ENCODE measurements at places on chromosomes 7 and 10.

DNA sequence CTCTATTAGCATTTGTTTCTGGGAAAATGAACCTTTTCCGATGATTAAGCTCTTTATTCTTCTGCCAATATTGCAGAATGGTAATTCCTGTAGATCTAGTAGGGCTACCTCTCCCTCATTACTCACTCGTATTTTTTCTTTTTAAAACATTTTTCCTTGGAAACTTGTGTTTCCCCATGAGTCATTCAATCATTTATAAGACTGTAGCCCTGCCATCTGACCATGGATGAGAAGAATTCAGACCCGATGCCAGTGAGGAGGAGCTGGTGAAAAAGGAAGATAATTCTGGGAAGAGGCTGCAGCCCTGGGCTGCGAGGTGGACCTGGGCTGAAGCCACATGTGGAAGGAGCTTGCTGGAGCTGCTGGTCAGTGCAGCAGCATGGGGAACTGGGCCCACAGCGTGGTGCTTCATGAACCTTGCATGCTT, 242.8 kb downstream of the KLF6 start:
- no peak for DNase-seq

GRCh38 chr7:157654350-157654749, 317.5 kb downstream of the DNAJB6 start:
- DNase-seq = no peak

DNA sequence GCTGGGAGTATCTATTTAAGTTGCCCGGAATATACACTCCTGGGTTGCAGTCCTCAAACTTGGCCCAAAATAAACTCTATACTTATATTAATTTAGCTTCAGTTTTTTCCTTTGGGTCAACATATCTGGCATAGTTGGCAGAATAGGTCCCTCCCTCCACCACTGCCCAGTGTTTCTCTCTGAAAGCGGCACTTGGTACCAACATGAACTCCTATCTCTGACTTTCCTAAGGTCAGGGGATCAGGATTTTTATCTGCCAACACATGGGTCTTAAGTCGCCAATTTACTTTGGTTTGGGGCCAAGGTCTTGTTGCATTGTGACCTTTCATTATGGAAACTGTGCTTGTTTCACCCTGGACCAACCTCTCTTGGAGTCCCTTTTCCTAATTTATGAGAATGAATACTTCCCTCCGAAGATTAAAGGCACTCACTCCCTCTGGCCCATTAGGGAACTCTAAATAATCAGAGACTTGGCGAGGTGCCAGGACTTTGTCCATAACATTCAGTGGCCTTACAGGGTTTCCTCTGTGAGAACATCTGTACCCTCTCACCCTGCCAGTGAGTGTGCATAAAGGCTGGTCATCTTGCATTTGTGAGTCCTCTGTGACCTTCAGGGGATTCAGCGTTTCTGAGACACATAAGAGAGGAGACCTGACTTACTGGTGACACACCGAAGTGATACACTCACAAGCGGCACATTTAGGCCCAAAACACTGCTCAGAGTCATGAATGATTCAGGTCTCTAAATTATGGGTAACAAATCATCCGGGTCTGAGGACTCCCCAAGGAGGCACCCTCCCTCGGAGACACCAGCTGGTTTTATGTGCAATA, 19.7 kb upstream of the FKBP9 start:
- no peak for DNase-seq

DNA sequence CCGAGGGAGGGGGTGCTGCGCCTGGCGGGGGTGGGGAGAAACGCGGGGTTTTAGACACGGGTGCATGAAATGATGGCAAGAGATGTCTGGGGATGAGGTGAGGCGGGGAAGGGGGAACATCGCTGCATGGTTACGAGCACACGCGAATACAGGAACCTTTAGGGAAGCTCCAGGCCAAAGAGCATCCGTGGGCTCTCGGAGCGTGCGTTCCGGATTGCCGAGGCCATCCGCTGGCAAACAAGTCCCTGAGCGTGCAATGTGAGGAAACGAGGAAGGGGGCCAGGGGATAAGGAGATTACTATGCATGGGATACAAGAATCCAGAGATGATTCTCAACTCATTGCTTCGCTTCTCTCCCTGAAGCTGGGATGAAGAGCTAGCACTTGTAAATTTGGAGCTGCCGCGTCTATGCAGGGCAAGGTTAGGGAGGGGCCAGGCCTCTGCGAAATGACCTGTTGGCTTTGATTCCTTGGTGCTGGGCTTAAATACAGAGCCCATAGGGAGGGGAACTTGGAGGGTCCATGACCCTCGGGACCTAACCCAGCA, 520 bp upstream of the WNT2 start:
- DNase-seq = peak; percentile 18

DNA sequence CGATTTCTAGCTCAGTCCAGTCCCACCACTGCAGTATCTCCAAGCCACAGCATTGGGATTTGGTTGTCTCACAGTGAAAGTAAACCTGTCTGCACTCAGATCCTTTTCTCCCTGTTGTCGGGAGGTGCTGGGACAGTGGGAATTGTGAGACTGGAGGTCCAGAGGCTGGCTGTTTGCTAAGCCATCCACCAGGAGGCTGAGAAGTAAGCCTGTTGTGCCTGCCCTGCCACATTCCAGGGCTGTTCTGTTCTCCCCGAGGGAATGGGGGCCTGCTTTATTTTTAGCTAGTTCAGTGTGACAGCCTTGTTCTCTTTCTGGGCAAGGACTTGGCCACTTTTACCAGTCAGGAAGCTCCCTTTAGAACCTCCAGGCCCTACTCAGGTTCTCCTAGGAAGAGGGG, 54.9 kb downstream of the HK1 start:
- DNase-seq = peak; percentile 63

DNA sequence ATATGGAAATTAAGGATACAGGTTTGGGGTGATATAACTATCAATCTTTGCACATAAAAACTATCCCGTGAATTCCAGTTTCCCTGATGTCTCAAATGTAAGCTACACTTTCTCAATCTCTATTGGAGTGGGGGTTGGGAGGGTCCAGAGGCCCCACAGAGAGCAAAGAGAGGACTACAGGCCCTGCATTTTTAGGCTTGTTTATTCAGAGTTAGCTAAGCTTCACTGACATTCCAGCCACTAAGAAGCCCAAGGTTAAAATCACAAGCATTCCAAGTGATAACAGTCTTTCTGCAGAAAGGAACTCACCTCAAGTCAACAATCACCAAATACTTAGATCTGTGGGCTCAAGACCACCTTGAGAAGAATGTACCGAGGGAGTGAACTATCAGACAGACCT, 31.6 kb upstream of the LAMB1 start:
- DNase-seq = no peak

DNA sequence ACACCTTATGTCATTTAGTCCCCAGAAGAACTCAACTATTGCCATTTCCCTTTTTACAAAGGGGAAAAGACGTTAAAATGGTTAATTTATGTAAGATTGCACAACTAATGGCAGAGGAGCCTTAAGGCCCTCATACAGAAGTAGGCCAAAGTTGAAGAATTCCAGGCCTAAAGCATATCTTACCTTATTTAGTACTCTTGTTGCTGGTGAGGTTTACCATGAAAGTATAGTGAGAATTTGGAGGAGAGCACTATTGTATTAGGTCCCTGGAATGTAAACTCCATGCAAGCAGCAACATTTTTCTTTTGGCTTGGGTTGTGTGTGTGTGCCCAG, 731 bp upstream of the CRPPA start:
- no peak for DNase-seq

GRCh38 chr7:4849390-4849789, 12.4 kb downstream of the PAPOLB start:
- DNase-seq = peak; percentile 52

DNA sequence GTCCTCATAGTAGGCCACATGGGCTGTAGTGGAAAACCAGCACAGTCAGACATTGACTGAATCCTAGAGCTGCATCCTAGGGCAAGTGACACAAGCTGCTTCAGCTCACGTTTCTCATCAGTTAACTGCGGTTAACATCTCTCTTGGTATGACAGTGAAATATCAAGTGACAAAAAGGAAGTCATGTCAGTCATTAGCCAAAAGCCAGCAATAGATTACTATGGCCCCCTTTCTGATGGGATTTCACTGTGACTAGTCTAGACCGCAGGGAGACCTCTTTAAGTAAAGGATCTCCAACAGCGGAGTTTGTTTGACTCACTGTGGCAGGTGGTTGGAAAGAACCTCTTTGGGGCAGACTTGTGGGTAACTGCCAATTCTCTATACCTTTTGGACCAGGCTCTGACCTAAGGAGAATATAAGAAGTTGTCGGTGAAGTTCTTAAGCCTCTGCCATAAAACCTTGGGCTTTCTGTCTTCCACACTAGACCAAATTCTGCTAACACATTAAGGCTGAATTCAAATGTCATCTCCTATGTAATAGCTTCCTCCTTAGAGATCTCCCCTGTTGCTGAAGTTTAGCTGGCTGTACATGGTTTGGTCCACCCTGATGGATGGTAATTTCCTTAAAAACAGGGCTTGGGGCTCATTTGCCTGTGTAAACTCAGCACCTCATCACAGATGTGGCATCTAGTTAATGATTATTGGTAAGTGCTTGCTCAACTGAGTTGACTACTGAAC, 115.3 kb downstream of the SGMS1 start:
- DNase-seq = no peak

GRCh38 chr7:98232799-98233198, 19.2 kb downstream of the TECPR1 start:
- DNase-seq = no peak

DNA sequence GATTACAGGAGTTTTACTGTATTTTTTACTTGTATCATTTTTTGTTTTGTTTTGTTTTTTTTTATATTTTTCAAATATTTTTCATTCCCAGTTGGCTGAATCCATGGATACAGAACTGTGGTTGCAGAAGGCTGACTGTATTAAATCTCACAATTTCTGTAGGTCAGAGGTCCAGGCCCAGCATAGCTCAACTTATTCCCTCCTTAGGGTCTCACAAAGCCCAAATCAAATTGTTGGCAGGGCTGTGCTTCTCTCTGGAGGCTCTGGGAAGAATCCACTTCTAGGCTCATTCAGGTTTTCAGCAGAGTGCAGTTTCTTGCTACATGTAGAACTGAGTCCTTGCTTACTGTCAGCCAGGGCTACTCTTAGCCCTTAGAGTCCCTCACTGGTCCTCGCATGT, 22.6 kb downstream of the TSPAN14 start:
- DNase-seq = no peak

- DNase-seq = no peak
These were observed 41.7 kb upstream of the NRF1 start for GRCh38 chr7:129569811-129570215.

DNA sequence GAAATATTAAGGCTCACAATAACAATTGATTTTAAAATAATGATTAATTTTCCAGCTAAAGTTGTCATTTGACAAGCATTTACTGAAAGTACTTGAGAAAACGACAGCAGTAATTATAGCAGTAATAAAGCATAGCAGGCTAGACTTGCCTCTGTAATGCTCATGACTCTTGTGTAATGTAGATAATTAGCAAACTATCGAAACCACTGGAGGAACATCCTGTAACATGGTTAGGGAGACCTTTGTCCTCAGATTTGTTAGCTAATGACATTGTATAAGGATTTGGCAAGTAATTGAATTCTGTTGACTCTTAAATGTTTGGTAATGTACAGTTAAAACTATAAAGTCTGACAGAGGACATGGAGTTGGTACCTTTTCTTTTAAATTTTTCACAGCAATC, 24.8 kb downstream of the ARL4A start:
- DNase-seq = no peak

GRCh38 chr10:122388287-122388997, 13.9 kb downstream of the PLEKHA1 start:
- DNase-seq = no peak

GRCh38 chr10:92829042-92829785, 19.1 kb upstream of the EXOC6 start:
- DNase-seq = no peak

- no peak for DNase-seq
These were observed 60.8 kb upstream of the HECTD2 start for GRCh38 chr10:91349381-91349780.

DNA sequence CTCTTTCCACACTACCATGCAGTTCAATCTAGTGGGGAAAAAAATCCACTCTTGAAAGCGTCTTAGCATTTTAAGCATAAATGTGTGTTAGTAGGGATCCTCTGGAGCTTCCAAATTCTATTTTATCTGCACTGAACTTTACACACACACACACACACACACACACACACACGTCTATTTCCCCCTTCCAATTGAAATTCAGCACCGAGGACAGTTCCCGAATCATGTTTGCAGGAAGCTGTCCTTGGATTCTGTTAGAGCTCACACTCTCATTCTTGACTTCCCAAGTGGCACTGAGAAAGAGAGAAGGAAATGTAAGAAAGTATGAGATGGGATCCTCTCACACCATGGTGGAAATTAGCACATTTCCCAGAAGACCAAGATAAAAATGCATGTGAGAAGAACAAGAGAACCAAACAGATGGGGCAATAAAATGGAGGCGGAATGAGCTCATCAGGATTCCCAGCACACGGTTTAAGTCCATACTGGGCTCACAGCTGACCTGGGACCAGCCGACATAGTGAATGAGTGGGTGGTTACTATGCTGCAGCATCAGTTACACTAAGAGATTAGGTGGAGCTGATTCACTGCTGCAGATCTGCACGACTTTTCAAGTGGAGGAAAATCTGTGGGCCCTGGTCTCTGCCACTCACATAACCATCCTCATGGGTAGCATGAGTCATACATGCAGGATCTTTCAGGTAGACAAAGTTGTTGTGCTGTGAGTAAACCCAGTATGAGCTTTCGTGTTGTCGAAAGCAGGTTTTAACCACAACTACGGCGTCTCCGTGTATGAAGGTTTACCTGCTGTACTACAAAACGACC, 3.3 kb upstream of the NPTX2 start:
- peak; percentile 41 for DNase-seq

- no peak for DNase-seq
These were observed 19.9 kb upstream of the ATOH7 start for GRCh38 chr10:68251625-68252495.

GRCh38 chr7:975702-976473, 539 bp upstream of the COX19 start:
- DNase-seq = no peak

- DNase-seq = peak; percentile 66
These were observed 147.1 kb upstream of the GHITM start for GRCh38 chr10:83991986-83992753.

DNA sequence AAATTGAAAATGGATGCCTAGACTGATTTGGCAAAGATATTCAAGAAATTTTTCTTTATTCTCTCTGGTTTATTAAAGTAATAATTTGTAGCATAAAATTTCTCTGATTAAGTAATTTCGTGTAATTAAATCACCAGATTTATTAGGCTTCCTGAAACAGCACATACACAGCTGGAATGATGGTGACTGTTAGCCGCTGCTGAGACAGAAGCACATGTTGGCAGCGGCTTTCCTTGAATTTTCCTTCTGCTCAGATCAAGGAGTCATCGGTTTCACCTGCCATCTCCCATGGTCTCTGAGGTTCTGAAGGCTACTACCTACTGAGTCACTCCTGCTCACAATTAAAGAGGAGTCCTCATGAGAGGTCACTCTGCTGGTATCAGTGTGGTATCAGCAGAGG, 101.5 kb downstream of the GFRA1 start:
- DNase-seq = no peak
